ENCODE measurements at places on chromosomes 3 and 15.

DNA sequence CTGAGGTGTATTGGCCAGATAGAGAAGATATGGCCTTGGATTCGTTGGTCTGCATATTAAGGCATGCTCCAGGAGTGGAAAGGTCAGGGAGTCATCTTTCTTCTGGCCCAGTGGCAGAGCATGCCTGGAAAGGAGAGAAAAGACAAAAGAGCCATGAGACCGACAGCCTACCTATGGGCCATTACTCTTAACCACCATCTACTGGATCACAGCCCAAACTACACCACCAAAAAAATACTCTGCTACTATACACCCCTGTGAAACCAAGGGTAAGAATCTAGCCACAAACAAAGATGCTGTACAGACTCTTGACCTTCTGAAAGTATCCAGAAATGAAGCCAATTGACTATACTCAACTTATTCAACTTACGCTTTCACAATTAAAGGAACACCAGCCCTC, 96.1 kb upstream of the PLSCR5 start:
- no peak for DNase-seq

DNA sequence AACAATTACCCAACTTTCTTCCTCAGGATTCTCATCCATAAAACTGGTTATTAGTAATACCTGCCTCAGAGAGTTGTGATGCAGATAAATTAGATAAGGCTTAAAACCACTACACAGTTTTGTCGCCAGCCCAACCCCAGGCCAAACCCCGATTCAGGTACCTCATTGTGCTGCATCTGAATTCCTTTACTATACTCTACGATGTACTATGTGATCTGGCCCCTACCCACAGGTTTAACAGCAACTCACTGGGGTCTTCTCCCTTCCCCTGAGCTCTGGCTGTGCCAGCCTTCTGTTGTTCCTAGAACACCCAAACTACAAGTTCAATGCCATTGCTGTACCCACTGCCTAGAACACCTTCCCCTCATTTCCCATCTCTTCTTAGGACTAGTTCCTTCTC, 64.6 kb downstream of the MYO5A start:
- DNase-seq, result no peak

GRCh38 chr3:128775906-128776542, 50.0 kb downstream of the RAB7A start:
- no peak for DNase-seq

- DNase-seq, result no peak
Measured at GRCh38 chr3:67312155-67312554, 314.0 kb downstream of the KBTBD8 start.

GRCh38 chr15:90058775-90059174, 43.5 kb downstream of the IDH2 start:
- DNase-seq, result no peak

- DNase-seq, result peak; percentile 12
Measured at GRCh38 chr3:128619146-128619890, 31.3 kb downstream of the RPN1 start.

DNA sequence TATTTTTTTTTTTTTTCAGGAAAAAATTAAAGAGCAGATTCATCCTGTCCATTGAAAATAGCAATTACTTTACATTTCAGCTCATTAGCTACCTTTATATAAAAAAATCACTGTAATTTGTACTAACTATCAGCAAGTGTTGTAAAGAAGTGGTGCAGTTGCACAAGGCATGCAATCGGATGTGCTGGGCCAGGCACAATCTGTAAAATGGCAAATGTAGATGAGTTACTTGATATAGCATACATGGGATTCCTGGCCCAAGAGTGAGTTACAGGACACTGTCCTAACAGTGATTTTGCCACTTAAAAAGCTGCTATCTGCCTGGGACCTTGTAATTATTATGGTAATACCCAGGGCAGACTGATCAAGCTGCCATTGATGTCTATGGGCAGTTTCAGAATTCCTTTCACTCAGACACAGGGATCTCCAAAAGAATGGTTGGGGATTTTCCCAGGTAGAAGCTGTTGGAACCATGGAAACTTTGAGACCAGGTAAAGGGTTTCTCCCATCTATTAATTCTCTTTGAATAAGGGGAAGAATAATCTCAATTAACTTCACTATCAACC, 182.2 kb upstream of the ICE2 start:
- DNase-seq, result no peak

GRCh38 chr3:127690823-127691452, 18.2 kb downstream of the ABTB1 start:
- no peak for DNase-seq

- DNase-seq, result no peak
Measured at GRCh38 chr15:89352476-89352875, 17.9 kb upstream of the POLG start.

- DNase-seq, result peak; percentile 56
Measured at GRCh38 chr3:98657457-98657856, 64.0 kb upstream of the CPOX start.

DNA sequence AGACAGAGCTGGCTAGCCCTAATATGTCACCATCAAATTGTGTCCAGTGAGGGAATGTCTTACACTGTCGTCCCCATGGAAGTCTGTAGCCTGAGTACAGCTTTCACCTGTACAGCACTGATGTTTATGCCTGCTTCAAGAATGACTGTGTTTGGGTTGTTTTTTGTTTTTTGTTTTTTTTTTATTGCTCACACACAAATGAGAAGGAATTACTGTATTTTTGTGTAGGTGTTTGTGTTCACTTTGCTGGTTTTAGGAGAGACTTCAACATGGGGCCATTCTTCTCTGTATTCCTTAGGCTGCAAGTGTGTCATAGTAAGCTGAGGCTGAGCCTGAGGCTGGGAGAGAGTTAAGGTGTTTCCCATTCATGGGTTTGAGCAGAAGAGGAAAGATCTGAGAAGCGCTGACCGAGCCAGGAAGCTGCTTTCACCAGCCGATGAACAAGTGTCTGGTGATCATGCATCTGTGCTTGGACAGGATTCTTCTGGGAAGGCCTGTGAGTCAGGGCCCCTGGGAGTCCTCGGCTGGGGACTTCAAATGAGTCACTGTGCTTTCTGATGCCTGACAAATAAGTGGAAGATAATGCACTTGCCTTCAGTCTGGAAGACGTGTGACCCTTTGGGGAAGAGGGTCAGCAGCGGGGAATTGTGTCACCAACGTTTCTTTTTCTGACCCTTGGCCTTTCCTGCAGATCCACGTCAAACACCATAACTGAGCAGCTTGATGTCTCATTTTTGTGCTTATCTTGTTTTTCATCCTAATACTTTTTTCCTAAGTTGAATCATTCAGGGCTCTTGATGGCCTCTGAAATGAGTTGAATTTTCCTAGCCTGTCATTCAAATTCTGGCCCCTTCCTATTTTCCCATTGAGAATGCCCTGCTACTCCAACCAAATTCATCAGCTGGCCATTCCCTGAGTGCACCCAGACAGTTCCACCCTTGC, 36.7 kb upstream of the ZBTB38 start:
- no peak for DNase-seq

- DNase-seq, result no peak
Measured at GRCh38 chr3:159619341-159619885, 369.2 kb upstream of the IL12A start.

GRCh38 chr15:68634122-68634482, 55.3 kb downstream of the CORO2B start:
- no peak for DNase-seq

- no peak for DNase-seq
Measured at GRCh38 chr15:63608989-63609388, 11.8 kb downstream of the FBXL22 start.

DNA sequence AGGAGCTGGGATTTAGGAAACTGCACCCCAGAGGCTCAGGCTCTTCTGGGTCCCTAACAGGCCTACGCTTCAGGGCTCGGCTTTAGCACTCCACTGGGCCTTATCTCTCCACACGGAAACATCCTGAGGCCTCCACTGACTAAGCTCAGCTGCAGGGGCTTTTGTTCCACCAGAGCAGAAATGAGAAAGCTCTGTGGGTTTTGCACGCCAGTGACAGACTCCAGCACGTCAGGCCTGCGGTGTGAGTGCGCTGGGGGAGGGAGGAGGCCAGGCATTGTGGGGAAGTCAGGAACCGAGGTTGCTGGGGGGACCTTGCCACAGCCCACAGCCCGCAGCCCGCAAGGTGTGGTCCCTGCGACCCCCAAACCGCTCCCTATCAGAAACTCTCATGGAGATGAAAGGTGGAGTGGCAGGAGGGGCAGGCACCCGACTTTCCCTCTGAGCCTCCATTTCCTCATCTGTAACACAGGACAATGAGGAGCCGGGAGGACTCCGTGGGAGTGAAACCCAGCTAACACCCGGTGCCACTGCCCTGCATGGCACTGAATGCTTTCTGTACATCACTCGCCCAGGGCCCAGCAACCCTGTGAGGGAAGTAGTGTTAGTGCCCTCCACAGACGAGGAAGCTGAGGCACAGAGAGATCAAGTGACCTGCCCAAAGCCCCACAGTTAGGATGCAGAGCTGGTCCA, 106.5 kb downstream of the TPRA1 start:
- DNase-seq, result no peak

DNA sequence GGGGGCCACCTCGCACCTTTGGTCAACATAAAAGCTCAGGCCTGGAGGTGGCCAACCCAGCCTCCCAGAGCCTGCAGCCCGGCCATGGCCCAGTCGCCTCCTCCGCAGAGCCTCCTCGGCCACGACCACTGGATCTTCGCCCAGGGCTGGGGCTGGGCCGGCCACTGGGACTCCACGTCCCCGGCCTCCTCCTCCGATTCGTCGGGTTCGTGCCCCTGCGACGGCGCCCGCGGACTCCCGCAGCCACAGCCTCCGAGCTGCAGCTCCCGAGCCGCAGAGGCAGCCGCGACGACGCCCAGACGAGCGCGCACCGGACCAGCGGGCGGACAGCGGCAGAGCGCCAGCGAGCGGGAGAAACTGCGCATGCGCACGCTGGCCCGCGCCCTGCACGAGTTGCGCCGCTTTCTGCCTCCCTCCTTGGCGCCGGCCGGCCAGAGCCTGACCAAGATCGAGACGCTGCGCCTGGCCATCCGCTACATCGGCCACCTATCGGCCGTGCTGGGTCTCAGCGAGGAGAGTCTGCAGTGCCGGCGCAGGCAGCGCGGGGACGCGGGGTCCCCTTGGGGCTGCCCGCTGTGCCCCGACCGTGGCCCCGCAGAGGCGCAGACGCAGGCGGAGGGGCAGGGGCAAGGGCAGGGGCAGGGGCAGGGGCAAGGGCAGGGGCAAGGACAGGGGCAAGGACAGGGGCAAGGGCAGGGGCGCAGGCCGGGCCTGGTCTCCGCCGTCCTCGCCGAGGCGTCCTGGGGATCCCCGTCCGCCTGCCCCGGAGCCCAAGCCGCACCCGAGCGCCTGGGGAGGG, at the start of gene MESP2:
Gene MESP2 (plus strand): TSS at position 59 of the 799 bp plus-strand sequence. CDS start 26 bp downstream, at position 85.
- DNase-seq, result peak; percentile 63

- DNase-seq, result no peak
Measured at GRCh38 chr3:106381939-106382335, 513.1 kb upstream of the CBLB start.

DNA sequence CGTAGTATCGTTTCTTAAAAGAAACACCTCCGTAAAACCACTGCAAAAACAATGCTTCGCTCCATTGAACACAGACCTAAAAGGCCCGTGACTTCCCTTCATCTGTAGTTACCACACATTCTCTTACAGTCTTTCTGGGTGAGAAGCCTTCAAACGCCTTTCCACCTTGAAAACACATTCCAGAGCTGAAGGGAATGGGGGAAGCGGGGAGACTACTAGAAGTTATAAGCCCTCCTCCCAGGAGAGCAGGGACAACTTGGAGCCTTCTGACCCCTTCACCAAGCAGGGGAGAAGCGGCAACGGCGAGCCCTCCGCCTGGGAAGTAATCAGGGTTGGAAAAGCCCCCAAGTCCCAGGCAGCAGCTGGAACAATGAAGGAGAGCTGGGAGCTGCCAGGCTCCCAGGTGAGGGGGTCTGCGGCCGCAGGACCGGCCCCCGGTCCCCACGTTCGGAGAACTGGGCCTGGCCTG, 461 bp downstream of the SECISBP2L start:
- DNase-seq, result no peak

DNA sequence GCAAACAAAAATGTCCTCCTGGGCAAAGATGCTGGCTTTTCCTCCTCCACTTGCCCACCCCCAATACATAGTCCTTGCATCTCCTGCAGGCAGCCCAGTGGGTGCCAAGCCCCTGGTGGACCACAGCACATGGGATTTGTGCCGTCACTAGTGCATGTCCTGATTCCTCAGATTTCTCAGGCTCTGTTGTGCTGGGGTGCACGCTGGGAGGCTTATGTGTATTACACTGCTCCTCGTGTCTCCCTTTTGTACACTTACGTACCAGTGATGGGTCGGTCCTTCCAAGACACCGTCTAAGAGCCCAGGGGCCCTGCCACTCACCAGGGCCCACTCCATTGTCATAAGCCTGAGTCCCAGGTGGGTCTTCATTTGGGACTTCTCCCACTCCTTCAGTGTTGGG, 70.1 kb downstream of the PLXNA1 start:
- no peak for DNase-seq

- no peak for DNase-seq
Measured at GRCh38 chr3:184597829-184598573, 36.4 kb downstream of the EPHB3 start.

DNA sequence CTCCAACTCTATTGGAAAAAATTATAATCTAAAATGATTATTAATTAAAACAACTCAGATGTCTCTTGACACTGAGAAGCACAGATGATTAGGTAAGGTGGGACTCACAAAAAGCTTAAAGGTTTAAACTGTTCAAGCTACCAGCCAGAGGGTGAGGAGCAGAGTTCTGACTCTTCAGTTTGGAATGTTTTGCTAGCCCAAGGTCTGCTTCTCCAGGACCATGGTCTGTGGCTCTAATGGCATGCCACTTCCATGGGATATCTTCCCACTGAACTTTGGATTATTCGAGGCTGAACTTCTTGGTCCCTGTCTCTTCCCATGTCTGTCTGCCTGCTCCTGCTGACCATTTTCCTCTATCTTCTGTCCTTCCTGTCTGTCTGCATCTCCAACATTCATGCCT, 49.2 kb downstream of the CACNA2D3 start:
- DNase-seq, result no peak

GRCh38 chr3:175270866-175271265, 411.7 kb downstream of the NAALADL2 start:
- no peak for DNase-seq

DNA sequence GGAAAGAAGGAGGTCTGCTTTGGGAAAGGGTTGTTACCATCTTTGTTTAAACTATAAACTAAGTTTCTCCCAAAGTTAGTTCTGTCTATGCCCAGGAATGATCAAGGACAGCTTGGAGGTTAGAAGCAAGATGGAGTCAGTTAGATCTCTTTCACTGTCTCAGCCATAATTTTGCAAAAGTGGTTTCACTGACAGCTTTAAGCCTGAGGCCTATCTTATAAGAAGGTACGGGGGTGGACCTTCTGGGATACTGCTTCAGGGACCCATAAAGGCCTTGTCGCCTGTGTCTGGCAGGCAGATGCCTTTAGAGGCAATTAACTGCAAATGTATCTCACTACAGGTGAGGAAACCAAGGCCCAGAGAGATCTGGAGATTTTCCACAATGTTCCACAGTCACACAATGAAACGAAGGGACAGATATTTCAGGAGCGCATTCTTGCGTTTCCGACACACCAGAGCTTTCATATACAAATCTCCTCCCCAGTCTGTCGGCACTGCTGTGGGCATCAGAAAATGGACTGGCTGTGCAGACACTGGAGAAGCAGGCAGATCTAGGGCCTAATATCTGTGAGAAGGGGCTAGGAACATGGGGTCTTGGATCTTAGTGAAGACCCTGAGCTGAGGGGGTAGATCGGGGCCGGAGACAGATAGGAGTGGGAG, 169.5 kb upstream of the SMAD3 start:
- DNase-seq, result no peak

GRCh38 chr15:49037546-49037940, 8.7 kb downstream of the SECISBP2L start:
- no peak for DNase-seq
